Activated CD4-positive, alpha-beta T cell treated with anti-CD3 and anti-CD28 coated beads, Interleukin-2, amount 50 U/mL, for 24 hours (primary cell): ENCODE measurements at places on chromosomes 2 and 18.

DNA sequence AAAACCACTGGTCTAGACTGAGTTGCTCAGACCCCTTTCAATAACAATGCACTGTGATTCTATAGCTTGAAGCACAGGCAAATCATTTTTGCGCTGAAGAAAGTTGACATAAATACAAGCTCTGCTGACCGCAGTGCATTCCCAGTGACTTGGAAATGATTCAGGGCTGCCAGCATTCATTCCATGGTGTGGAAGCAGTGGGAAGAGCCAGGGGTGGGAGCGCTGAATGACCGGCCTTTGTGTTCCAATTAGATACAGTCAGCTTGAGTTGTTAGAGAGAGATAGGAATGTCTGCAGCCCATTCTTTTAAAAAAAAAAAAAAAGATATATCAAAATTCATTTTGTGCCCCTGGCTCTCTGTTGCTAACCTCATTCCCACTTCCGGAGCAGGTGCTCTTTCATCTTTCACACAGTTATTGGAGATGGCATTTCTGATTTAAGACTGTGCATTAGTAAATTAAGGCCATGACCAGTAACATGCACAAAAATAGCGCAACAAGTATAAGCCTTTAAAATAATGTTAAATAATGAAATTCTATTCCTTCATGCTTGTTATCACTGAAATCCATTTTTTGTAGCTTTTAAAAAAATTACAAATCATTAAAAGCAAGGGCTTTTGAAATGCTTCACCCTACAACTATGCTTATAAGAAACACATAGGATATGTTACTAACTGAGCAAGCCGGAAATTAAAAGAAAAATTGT, 59.4 kb upstream of the CTLA4 start:
- DNase-seq: no peak

GRCh38 chr2:213290501-213290900, 6.2 kb downstream of the SPAG16 start:
- no peak for DNase-seq

GRCh38 chr2:237629739-237630138, 2.4 kb downstream of the LRRFIP1 start:
- DNase-seq: no peak

DNA sequence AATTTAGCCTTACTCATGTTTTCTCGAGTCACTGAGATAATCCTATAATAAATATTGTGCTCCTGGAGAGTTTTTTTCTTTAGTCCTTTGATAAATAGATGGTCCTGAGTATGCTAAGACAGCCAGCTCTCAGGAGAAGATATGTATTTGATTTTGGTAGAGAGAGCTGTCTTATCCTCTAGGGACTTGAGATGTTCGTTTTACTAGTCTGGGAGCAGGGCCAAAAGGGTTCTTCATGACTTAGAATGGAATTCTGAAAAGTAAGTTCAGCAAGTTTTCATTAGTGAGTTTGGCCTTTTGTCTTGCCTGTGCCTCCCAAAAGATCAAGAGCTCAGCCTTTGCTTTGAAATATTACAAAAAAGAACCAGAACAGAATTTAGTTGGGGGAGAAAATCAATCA, 246.7 kb downstream of the BABAM2 start:
- DNase-seq: no peak

GRCh38 chr2:96913117-96913397, 43.2 kb upstream of the SEMA4C start:
- DNase-seq: no peak

GRCh38 chr2:198692907-198693510, 764.7 kb downstream of the SATB2 start:
- no peak for DNase-seq

DNA sequence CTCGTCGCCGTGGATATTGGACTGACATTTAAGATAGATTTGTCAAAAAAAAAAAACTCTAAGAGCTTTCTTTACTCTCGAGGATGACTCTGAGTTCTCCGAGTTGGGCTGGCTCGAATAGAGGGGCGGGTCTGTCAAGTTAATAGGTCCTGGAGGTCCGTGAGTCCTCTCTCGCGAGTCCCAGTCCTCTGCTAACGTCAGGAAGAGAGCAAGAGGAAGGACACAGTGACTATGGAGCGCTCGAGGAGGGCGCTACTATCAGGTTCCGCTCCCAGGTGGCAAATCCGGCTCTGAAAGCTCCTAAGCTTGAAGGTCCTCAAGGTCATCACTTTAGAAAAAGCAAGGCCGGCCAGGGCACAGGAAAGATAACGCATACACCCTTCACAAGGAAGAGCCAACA, 404 bp upstream of the AKAIN1 start:
- no peak for DNase-seq

DNA sequence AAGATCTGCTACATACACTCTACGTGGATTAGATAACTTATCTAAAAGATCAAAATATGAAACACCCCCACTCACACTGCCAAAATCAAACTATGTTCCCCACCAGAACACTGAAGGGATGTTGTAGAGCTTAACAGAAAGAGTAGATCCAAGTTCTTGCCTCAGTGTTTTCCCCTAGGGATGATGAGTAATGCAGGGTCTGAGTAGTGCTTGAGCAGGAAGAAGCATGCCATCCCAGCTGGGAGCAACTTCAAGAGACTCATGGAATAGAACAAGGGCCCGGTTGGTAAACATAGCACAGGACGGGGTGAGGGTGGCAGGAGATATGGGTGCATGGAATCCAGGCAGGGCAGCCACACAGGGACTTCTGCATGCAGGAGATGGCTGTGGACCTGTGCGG, 74.3 kb downstream of the SNTG2 start:
- DNase-seq: no peak
